Articular chondrocyte of knee joint (primary cell): ENCODE measurements at places on chromosomes 12 and 14. TPM values are rescaled to one million over a fixed set of nuclear protein-coding genes. Genes with fewer than 3 reads are reported as not detected.

MOAP1 gene
- total RNA-seq = 10.7 and 12.2 TPM in 2 replicates

OASL gene
- total RNA-seq = 0.52 and 1.5 TPM in 2 replicates

OTX2 gene
- not detected in 2 replicates for total RNA-seq

SSPN gene
- 13.6 and 14.7 TPM in 2 replicates for total RNA-seq

PAX9 gene
- under 0.01 and 0.22 TPM in 2 replicates for total RNA-seq
